ENCODE measurements at places on chromosomes 6 and 20. TPM values are rescaled to one million over a fixed set of nuclear protein-coding genes. Genes with fewer than 3 reads are reported as not detected.

Gene NKX2-4
- total RNA-seq: not detected

Gene CLPSL2
- total RNA-seq: not detected

Gene CST5
- not detected for total RNA-seq

Gene DUSP15
- 8.3 TPM for total RNA-seq

Gene AHCY
- 48.0 TPM for total RNA-seq

Gene MUC22
- total RNA-seq: 0.06 TPM

Gene ARHGAP40
- not detected for total RNA-seq

Gene LY6G6C
- not detected for total RNA-seq

Gene TMEM217
- total RNA-seq: not detected

DNA sequence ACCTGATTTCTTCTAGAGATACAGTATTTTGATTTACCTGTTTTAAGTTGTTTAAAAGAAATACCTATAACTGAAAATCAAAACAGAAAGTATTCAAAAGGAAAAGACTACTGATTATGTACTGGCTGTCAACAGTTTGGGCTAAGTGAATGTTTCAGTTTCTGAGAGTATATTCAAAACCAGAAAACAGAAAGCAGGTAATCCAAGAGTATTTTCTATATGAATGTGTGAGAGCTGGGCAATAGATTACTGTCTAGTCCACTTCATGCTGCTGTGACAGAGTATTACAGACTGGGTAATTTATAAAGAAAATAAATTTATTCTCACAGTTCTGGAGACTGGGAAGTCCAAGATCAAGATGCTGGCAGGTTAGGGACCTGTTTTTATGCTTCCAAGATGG, 261.0 kb downstream of the ARHGAP18 start:
- DNase-seq: no peak

DNA sequence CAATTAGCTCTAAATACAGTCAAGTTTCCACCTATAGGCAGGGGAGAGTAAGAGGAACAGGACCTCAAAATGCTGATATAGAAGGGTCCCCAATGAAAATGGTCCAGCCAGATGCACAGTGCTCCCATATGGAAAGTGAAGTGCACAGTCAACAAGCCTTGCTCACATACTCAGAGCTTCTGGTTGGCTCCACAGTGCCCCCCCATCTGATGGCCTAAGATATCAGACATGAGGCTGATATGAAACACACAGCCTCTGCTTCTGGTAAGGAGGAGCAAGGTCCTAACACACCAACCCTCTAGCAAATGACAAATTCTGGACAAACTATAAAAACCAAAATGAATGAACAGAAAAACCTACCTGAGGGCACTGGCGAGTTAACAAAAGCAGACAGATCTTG, 111.4 kb upstream of the EMILIN3 start:
- DNase-seq: no peak

GRCh38 chr6:52672412-52673025, 1.6 kb downstream of the TMEM14A start:
- no peak for DNase-seq

GRCh38 chr6:123380257-123380656, 256.5 kb downstream of the TRDN start:
- no peak for DNase-seq

DNA sequence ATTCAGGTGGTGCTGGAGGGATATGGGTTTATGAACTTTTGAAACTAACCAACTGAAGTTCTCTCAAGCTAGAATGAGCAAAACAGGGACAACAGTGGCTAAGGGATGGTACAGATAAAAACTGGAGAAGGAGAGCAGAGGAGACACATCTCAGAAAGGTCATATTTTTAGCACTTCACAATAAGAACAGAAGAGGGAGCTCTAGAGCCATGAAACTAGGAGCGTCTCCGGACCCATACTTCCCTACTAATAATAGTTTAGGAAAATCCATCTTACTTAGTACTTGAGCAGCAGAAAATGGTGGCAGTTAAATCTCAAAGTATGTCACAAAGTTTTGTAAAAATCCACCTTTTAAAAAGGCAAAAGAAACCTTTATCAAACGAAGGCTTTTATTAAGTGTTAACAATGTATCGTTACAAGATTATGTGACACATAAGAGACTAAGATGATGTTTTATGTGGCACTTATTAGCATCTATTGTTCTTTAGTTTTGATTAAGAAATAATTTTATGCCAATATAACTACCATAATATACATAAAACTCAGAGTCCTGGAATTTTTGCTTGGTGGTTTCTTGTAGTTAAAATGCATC, 278.6 kb downstream of the TBC1D32 start:
- no peak for DNase-seq

DNA sequence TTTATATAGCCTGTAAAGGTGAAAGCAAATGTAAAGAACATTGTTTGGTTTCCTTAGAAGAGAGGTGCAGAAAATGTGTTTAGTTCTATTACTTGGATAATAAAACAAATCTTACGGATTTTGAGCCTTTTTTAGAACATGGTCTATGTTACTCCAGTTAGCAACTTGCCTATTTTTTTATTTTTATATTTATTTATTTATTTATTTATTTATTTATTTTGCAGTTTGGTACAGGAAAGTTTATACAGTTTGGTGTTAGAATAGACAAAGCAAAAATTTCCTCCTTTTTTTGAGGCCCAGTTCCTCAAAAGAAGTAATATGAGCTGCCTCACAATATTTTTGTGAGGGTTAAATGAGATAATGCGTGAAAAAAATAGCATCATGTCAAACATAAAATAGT, 41.6 kb upstream of the EEF1E1 start:
- DNase-seq: no peak

DNA sequence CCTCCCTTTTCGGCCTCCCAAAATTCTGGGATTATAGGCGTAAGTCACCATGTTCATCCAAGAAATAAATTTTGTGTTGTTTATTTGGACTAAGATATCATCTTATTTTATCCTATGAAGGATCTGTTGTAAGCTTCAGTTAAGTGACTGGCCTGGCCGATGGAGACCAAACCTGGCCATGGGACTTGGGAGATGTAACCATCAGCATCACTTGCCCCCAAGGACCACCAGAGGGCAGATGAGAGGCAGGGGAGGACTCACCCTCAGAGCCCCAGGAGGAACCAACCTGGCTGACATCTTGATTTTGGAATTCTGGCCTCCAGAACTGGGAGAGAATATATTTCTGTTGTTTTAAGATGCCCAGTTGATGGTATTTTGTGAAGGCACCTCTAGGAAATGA, 266.7 kb downstream of the CDH26 start:
- DNase-seq: no peak

DNA sequence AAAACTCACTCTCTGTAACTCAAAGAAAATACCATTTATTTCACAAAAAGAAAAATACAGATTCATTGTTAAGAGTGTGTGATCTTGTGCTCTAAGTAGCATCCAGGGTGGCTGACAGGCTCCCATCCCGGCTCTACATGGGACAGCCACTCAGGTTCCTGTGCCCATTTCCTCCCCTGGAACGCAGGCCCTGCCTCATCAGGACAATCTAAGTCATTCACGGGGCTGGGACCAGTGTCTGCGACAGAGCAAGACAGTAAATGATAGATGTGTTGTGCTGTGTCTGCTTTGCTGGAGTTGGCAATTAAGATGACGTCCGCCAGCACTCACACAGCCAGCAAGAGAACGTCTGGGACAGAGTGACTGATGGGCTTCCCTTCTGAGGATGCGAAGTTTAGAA, 6.9 kb upstream of the FAM209A start:
- DNase-seq: no peak

DNA sequence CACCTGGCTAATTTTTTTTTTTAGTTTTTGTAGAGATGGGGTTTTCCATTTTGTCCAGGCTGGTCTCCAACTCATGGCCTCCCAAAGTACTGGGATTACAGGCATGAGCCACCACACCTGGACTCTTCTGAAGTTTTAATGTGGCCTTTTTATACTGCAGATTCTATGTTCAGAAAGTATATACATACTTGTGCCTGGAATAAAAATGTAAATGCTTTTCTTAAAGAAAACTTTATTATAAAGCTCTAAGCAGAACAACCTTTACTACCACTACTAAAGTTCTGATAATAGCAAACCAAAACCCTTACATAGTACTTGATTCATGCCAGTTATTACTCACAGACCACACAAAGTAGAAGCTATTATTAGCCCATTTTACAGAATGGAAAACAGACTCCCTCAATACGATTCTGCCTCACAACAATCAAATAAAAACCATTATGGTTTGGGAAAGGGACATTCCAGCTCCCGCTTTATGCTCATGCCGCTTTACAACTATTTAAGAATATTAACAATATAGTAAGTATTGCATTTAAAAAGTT, 5.3 kb downstream of the PHIP start:
- DNase-seq: no peak

- DNase-seq: no peak
Observed at GRCh38 chr6:88872962-88873361, 90.5 kb downstream of the RNGTT start.

DNA sequence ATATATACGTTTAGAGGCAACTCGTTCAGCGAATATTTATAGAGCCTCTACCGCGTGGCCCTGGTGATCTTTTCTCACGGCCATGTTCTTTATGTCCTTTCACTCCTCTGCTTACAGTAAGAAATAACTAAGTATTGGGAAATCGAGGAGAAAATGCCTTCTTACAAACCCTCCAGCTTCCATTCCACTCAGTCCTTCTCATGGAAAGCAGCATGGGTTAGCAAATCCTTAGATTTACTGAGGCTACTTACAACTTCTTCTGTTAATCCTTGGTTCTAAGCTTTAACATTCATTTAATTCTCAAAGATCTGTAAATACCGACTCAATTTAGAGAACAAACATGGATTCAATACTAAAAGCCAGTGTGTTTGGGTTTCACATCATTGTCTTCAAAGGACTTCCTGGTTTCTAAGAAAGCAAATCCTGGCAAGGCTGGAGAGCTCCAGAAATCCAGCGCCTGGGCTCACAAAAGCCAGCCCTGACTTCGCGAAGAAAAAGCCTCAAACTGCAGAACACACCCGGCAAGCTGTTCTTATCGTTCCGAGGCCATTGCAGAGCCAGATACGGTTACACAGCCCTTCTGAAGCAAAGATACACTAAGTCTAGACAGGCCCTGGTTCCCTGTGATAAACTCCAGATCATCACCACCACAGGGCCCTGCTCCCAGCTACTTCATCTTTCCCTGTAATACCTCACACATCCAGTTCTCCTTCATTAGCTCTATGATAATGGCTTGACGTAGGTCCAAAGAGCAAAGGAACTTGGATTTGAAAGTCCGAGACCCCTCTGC, 19.2 kb downstream of the AGPAT4 start:
- DNase-seq: no peak

- DNase-seq: no peak
Observed at GRCh38 chr20:56187534-56188165, 60.9 kb upstream of the MC3R start.

DNA sequence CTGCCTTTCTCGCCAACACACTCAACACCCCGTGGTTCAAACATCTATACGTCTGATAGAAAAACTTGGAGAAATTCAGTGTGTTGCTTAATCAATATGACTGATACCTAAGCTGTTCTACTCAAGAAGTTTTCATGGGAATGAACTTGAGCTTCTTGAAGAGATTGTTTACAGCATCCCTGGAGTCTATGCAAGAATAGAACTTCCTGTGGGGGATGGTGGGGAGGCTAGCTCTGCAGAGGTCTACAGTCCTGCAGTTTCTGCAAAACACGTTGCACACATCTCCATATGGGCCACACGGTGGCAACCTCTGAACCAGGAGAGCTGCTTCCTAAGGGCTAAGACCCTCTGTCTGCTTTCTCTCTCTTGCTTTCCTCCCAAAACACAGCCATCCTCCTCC, 32.7 kb upstream of the FANCE start:
- no peak for DNase-seq

DNA sequence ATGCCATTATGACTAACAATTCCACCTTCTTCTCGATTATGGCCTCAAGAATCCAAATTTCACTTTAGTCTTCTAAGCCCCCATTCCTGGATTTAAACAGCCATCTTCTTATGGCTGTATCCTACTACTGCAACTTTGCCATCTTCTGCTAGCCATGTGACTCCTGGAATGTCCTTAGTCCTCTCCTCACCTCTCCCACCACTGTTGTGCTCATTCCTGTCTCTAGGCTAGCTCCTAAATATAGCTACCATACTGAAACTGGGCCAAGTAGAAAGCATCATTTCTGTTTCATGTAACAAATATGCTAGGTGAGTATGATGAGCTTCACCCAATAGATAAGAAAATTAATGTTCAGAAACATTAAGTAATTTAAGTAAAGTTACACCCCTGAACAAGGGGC, 313.1 kb downstream of the CLVS2 start:
- DNase-seq: no peak

- no peak for DNase-seq
Observed at GRCh38 chr6:30816791-30817739, 67.3 kb upstream of the DDR1 start.

DNA sequence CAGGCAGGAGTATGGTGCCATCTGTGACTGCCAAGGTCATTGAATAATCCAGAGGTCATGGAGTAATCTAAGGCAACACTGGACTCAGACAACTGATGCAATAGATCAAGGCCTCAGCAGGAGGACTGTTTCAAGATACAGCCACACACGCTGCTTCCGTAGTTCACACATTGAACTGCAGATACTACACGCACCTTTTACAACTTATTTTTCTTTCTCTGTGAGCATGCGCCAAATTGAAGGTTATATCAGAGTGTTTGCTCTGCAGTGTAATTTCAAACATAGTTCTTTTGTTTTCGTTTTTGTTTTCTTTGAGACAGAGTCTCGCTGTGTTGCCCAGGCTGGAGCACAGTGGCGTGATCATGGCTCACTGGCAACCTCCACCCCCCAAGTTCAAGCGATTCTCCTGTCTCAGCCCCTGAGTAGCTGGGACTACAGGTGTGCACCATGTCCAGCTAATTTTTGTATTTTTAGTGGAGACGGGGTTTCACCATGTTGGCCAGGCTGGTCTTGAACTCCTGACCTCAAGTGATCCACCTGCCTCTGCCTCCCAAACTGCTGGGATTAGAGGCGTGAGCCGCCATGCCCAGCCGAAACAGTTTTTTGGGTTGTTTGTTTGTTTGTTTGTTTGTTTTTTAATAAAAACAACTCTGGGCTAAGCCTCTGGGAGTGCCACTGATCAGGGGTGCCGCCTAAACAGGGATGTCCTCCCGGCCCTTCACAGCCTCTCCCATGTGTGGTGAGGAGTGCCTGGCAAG, 96.6 kb upstream of the NAA20 start:
- no peak for DNase-seq

DNA sequence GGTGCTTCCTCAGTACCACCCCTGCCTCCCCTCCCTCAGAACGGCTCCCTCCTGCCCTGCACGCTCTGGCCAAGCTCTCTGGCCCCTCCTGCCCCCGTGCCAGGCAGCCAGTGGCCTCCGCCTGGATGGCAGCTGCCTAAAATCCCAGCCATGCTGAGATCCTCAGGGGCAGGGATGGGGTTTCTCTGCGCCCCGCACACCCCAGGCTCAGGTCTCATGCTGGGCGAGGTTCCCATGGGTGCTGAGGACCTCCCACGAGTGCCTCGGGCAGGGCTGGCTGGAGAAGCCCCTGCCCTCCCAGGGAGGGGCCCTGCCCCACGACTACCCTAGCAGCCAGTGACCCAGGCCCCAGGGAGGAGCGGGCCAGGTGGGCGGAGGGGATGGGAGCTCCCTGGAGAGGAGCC, 2.7 kb downstream of the PTK6 start:
- no peak for DNase-seq

GRCh38 chr6:143374014-143374413, 76.5 kb downstream of the ADAT2 start:
- no peak for DNase-seq

- DNase-seq: no peak
Observed at GRCh38 chr6:148004651-148005050, 338.0 kb upstream of the SASH1 start.

All from right cardiac atrium (tissue), 5 donors.